ENCODE measurements at places on chromosomes 1 and 21.

- no peak for DNase-seq
These were observed 22.9 kb upstream of the IKBKE start for GRCh38 chr1:206447422-206447765.

DNA sequence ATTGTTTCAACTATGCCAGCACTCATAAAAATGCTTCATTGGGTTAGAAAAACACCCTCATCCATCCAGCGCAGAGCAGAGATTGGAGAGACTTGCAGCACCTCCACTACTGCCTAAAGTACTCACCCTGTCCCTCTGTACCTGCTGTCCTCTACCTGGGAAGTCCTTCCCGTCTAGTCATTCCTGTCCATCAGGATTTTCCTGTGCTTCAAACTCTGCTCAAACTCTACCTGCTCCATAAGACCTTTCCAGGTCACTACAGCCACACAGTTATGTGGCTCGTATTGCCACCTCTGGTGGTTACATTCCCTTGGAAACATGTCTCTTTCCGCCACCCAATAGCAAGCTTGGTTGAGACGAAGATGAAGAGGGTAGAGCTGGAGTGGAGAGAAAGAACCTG, 7.2 kb downstream of the OVGP1 start:
- no peak for DNase-seq

- DNase-seq = no peak
These were observed 202.2 kb upstream of the MAP1LC3C start for GRCh38 chr1:242201090-242201489.

DNA sequence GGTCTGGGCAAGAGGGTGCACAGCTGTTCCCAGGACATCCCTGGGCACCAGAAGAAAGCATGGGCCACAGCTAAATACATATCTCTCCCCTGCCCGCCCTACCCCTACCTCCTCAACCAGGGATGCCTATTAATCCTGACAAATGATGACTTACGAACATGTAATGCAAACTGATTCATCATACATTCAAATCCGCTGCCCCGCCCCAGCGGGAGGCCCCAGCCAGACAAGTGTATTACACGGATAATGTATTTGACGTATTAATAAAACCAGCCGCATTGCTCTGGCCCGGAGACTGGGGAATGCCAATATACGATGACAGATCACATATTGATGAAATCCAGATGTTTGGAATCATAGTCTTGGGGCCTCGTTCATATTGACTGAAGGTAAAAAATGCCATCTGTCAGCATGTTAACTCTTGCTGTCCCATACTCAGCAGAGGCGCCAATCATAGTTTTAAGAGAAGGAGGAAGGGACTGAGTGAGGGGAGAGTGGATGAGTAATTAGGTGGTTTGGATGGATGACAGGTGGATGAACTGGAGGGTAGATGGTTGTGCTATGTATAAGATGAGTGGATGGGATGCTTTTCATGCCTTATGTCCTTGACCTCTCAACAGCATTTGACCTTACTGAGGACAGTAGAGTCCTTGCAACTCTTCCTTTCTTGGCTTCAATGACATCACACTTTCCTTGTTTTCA, 68.2 kb downstream of the TMEM53 start:
- no peak for DNase-seq

- DNase-seq = no peak
These were observed 22.5 kb upstream of the IPP start for GRCh38 chr1:45772971-45773370.

DNA sequence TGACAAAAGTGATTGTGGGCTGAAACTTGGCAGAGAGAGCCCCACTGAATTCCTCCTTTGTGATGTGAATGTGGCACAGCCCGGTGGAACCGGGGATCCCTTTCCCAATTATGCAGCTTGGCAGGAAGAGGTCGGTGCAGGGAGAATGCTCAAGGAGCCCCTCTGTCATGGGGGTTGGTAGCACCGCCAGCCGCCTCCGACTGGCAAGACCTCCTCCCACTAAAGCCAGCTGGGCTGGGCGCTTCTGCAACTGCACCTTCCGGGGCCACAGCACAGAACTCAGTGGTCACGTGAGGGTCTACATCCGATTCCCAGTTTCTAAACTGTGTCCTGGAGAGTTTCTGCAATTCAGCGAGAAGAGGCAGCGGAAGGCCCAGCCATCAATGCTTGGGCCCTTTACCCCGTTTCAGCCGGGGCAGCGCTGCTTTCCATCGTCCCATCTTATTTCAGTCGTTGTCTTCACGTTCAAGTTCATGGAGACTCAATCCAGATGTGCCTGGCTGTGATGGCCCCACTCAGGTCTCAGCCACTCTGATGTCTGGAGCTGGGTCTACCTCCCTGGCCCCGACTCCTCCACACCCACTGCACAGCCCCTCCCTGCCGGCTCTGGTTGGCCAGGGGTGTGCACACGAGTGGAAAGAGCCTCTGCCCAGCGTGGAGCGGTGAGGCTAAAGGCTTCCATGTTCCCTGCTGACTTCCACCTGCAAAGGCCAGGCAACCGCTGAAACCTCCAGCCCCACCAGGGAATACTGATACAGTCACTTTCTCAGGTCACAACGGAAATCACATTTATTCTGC, 39.8 kb upstream of the FHAD1 start:
- no peak for DNase-seq

GRCh38 chr21:35222021-35222420, 172.9 kb upstream of the RUNX1 start:
- DNase-seq = no peak

GRCh38 chr1:33928251-33928650, 64.4 kb downstream of the HMGB4 start:
- DNase-seq = no peak

- no peak for DNase-seq
These were observed 150.7 kb upstream of the CD34 start for GRCh38 chr1:208061632-208062031.

- DNase-seq = no peak
These were observed 27.9 kb downstream of the C1orf115 start for GRCh38 chr1:220717800-220718640.
